ENCODE measurements at places on chromosomes 5 and 9.

GRCh38 chr5:14685757-14686156 is 21.2 kb downstream of the OTULIN start:
- peak; percentile 59 for DNase-seq

- DNase-seq = no peak
Observed at GRCh38 chr5:133117912-133118445, 66.2 kb downstream of the HSPA4 start.

- no peak for DNase-seq
Observed at GRCh38 chr9:111120526-111120925, 82.3 kb upstream of the LPAR1 start.

- DNase-seq = peak; percentile 6
Observed at GRCh38 chr5:81786991-81787390, 36.1 kb upstream of the SSBP2 start.

- no peak for DNase-seq
Observed at GRCh38 chr5:181199881-181200638, 4.9 kb downstream of the TRIM7 start.

DNA sequence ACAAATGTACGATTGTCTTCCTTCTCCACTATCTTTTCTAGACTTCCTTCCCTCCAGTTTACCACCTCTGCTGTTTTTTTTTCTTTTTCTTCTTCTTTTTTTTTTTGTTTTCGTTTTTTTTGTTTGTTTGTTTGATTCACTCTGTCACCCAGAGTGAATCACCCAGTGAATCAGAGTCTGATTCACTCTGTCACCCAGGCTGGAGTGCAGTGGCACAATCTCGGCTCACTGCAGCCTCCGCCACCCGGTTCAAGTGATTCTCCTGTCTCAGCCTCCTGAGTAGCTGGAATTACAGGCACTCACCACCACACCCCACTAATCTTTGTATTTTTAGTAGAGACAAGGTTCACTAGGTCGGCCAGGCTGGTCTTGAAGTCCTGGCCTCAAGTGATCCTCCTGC is 375.7 kb downstream of the NTRK2 start:
- DNase-seq = no peak

DNA sequence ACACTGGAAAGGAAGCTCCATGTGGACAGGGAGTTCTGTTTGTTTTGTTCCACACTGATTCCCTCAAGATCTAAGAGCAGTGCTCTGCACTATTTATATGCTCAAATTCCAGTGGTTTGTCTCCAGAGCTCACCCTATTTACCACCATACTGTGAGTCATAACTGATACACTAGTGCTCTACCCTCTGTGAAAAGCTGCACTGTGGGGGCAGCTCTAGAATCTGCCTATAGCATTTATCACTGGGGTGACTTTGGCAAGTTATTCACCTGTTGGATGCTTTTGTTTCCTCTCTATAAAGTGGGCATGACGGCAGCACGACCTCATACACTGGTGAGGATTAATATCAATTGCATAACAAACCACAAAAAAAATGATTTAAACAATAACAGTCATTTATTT is 307.8 kb downstream of the NR2F1-AS1 start:
- peak; percentile 55 for DNase-seq

DNA sequence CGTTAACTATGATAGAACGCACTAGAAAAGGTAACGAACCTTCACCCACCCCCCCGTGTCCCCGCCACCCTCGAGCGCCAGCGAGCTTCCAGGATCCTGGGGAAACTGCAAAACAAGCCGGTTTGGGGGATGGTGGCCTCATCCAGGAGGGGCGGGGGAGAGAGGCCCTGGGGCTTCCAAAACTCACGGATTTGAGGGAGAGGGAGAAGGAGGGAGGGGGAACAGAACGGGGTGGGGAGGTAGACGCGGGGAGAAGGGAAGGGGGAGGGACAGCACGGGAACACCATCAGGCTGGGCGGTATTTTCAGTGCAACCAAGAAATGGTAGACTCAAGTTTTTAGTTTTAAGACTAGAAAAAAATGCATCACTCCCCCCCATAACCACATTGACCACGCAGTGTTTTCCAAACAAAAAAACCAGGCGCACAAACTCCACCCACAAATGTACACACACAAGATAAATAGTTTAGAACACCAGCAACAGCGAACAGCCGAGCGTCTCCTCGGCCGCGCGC is 1.4 kb downstream of the NRARP start:
- DNase-seq = peak; percentile 55

- DNase-seq = no peak
Observed at GRCh38 chr9:121133104-121133816, 58.5 kb downstream of the CNTRL start.

GRCh38 chr5:62578540-62578939 is at the start of gene LRRC70:
LRRC70 (plus strand) TSS chr5:62578819; CDS start chr5:62579439, 620 bp downstream.
- DNase-seq = peak; percentile 93

GRCh38 chr5:174354571-174354970 is 309.1 kb downstream of the NSG2 start:
- DNase-seq = no peak

- no peak for DNase-seq
Observed at GRCh38 chr9:847505-847904, 6.0 kb downstream of the DMRT1 start.

DNA sequence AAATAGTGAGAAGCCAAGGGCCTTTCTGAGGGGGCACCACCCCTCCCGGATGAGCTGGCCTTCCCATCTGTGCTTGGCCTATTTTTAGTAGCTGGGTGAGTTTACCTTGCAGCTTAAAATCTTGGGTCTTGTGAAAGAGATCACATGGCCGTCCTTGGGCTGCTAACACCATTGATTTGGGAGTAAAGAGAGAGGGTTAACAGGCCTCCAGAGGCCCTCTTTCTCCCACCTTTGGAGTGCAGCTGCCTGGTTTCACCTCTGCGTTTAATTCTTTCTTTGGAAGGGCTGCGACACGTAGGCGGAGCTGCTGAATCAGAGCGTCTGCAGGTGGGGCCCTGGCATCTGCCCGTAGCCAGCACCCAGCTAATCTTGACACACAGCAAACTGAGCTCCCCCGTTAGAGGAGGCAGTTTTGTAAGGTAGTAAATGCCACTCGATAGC is 12.8 kb downstream of the OLFM1 start:
- DNase-seq = no peak

DNA sequence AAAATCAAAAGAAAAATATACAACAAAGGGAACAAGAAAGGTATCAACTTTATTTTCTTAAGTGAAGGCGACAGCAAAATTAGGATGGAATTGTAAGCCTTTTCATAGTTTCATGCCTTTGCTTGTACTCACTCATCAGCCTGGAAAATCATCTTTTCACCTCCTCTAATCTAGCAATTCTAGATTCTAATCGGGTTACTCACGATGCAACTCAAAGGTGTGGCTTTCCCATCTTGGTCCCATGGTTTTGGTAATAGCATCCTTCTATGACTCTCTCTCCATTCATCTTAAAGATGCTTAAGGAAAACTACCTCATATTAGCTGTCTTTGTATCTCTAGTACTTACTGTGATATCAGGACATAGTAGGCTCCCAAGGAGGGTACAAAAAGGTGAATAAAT is 30.5 kb downstream of the DNAH5 start:
- no peak for DNase-seq

- DNase-seq = no peak
Observed at GRCh38 chr5:16654647-16655334, 38.0 kb upstream of the RETREG1 start.

DNA sequence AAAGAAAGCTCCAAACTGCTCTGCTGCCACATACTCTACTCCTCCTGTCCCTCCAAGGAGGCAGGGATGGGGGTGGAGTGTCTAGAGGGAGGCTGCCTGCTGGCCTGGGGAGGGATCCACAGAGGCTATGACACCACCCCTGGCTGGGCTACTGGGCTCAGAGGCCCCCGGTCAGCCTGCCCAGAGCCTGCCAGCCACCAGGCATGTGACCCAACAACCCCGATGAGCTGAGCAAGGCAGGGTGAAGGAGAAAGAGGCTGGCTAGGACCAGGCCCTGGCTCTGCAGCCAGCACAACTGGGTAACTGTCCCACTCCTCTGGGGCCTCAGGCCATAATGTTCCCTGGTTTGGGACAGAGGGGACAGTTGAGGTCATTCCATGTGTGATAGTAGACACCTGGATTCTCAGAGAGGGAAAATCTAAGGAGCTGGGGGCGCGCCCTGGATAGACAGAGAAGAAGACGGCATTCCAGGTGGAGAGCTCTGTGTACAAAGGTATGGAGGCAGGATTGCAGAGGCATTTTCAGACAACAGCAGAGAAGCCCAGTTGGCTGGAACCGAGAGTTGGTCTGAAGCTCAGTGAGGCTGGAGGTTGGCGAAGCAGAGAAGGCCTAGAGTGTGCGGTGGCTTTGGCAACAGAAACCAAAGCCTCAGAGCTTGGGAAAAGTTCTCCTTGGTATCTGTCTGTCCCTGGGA is 33.8 kb upstream of the IL17B start:
- DNase-seq = no peak

- no peak for DNase-seq
Observed at GRCh38 chr9:114169952-114170770, 14.8 kb downstream of the COL27A1 start.

GRCh38 chr9:117335837-117336433 is 78.9 kb downstream of the ASTN2 start:
- DNase-seq = no peak

DNA sequence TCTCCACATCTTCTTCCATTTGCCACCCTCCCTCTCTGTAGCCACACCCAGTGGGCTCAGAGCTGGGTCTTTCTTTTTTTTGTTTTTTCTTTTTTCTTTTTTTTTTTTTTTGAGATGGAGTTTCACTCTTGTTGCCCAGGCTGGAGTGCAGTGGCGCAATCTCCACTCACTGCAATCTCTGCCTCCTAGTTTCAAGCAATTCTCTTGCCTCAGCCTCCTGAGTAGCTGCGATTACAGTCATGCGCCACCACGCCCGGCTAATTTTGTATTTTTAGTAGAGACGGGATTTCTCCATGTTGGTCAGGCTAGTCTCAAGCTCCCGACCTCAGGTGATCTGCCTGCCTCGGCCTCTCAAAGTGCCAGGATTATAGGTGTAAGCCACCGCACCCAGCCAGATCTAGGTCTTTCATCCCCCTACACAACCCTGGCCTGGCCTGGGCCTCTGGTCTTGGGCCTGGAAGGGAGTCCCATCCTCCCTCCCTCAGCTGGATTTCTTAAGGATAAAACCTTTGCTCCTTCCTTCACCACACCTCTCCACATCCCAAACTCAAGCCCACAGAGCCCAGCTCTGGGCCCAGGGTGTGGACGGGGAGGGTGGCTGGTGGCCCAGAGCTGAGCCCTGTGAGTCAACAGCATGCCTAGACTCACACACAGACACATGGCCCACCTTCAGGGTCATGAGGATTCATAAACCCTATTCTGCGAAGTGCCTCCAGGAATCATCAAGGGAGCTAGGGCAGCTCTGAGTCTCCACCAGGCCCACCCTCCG is 18.8 kb upstream of the KCNIP1 start:
- DNase-seq = no peak

- peak; percentile 90 for DNase-seq
Observed at GRCh38 chr9:14400658-14400995, 86.7 kb upstream of the NFIB start.

DNA sequence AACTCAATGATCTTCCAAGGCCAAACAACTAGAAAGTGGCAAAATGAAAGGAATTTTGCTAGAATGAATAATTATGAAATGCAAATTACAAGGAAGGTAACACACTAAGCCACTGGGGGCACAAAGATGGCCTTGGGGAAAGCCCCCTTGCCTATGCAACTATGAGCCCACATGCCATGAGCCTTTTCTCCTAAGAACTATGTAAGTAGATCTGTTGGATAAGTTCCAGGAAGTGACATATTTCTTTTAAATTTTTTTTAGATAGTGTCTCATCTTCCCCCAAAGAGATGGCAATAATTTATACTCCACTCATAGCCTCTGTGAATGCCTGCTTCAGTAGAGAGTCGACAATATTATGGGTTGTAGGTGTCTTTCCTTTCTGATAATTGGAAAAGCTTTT is 257.8 kb downstream of the AUH start:
- no peak for DNase-seq

DNA sequence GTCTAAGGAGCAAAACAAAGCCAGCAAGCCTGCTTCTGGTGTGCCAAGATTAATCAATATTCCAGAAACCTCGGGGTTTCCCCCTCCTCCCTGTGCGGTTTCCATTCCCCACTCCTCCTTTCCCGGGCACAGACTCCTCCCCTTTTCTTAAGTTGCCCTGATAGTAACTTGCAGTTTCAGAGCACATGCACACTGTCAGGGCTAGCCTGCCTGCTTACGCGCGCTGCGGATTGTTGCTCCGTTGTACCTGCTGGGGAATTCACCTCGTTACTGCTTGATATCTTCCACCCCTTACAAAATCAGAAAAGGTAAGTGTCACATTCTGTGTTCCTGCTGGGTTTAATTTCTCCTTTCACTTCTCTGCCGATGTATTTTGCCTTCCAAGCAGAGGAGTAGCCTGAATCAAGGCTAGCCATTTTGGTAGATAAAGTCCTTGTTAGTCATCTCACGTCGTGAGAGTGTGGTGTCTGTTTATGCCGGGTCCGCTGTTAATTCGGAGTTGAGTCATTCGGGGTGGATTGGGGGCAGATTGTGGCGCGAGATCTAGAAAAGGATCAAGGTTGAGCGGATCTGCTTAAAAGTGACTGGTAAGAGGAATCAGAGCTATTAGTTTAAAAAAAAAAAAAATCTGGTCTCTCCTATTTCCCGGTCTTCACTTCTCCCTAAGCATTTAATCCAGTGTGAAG is at the start of gene SLC1A3:
Gene SLC1A3 (plus strand): TSS at position 179 of the 686 bp plus-strand sequence. CDS start 1,818 bp downstream, outside the sequence.
- DNase-seq = peak; percentile 75

DNA sequence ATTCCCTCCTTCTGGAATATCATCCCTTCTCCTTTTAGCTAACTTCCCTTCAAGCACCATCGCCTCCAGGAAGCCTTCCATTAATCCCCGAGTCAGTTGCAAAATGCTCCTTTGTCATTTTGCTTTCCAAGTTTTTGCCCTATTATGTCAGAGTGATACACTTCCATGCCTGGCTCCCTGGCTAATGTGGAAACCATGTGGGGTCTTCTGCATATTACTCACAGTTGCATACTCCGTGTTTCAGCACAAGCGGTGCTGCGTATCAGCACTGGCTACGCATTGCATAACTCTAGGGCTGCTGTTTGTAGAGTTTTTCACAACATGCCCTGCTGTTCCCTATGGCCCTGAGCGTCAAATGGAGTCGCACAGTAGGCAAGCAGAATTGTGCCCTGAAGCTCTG is 1.9 kb downstream of the TEX53 start:
- DNase-seq = no peak

DNA sequence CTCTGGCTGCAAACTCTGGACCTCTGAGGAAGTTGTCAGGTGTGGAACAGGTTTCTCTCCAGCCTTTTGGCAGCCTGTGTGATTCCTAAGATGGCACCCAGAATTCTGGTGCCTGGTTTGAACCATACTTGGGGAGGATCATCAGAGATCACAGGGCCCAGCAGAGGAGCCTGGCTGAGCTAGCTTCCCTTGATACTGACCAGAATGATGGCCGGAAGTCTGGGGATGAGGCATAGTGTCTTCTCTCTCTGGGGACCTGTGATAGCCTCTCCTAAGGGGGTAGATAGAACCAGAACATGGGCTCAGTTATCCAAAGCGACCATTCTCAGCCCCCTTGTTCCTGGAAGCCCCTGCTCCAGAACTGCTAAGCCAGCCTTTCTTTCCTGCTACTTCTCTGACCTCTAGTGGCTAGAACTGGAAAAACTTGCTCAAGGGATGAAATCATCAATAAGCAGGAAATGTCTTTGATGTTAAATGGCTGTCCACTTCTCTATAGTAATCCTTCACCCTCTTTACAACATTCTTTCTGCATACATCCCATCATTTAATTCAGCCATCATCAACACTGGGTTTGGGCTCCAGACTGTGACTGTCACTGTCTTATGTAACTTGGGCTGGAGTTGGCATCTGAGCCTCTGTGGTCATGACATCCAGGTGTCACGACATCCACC is 55.1 kb downstream of the C9orf152 start:
- DNase-seq = peak; percentile 84

All from endothelial cell of umbilical vein (primary cell).